M059J (cell line): ENCODE measurements at places on chromosomes 16 and 17.
A peak's percentile ranks its signal among the peaks of the same experiment; 100 is the strongest.

DNA sequence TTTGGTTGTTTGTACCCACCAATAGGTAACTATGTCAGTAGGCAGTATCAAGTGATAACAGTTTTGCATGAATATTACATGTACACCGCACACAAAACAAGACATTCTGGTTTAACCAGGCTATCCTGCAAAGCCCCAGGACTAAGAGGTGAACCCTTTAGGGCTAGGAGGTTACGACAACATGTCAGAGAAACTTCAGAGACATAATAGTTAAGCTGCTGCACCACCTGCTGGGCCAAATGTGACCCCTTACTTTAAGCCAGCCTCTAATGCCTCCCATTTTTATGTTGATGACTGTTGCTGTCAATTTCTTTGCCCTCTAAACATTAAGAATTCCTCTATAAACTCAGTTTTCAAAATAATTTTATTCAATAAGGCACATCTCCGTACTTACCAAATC, 15.4 kb downstream of the SRP68 start:
- DNase-seq, result no peak

DNA sequence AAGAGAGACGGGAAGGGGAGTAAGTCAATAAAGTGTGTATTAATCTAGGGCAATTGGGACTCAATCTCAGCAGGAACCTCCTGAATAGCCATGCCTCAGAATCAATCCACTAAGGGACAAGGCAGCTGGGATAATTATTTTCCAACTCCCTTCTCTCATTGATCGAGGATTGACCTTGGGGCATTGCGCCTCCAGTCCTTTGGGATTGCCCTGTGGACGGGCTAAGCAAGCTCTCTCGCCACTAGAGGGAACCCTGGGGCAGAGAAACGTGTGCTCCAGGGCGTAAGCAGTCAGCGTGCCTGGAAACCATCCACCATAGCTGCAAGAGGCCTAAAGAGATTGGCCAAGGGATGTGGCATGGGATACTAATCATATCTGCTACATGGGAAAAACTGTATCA, 53.9 kb upstream of the ERCC4 start:
- peak; percentile 74 for DNase-seq

- peak; percentile 22 for DNase-seq
These were observed 327.4 kb upstream of the CCL2 start for GRCh38 chr17:33927732-33928133.

DNA sequence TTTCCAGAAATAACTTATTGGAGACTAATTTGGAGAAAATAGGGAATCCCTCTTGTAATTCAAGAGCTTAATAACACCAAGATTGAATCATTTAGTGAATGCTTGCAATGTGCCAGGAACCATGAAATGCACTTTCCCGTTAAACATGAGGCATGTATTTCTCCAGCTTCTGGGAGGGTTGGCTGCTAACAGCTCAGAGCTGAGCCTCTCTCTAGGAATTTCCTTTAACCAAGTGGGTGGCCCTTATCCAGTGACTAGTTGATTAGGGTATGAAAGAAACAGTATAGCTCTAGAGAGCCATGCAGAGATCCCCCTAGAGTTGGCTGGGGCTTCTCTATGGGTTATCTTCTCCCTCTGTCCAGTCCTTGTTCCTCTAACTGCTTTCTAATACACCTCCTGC, 356.4 kb upstream of the GOT2 start:
- peak; percentile 6 for DNase-seq

DNA sequence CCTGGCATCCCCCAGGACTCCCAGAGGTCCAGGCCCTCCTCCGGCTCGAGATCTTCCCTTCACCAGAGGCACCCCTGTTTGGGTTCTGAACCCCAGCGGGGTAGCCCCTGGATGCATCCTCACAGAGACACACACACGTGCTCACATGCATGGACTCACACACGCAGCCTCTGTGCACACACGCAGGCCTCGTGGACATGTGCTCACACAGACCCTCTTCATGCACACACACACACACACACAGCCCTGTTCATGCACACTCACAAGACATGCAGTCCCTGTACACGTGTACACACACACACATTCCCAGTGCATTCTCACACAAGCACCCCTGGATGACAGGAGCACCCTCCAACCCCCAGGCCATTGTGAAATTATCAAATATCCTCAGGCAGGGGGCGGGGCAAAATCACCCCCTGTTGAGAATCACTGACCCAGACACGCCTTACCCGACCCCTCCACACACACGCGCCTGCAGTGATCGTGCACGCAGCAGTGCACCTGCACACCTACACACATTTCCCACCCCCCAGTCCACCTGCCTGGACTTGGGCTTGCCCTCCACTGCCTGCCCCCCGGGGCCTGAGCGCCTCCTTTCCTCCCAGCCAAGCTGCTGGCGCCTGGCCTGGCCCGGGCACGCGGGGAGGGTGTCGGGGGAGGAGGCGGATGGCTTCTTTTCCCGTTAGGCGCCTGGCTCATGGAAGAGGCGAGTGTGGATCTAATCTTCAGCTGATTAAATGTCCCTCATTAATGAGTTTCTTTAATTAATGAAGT, 62.6 kb downstream of the ENGASE start:
- DNase-seq, result no peak

GRCh38 chr17:65785109-65785508, 223.7 kb upstream of the AXIN2 start:
- DNase-seq, result peak; percentile 95
